Stimulated activated CD8-positive, alpha-beta memory T cell treated with anti-CD3 and anti-CD28 coated beads, Interleukin-7, amount 100 ng/mL, for 1 hour (primary cell): ENCODE measurements at places on chromosomes 16 and 17.

DNA sequence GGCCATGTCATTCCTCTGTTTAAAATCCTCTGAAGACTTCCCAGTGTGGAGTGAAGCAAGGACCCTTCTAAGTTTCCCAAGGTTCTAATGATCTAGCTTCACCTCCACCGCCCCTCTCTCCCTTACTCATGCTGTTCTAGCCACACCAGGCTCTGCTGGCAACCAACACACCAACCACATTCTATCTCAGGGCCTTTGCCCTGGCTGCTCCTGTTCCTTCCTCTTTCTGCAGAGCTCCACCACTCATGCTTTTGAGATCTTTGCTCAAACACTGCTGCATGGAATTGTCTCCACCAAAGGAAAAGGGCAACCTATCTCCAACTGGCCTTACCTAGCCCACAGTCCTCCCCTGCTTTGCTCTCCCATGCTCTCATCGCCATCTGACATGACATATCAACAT lies 128.7 kb downstream of the XYLT1 start:
- no peak for DNase-seq

DNA sequence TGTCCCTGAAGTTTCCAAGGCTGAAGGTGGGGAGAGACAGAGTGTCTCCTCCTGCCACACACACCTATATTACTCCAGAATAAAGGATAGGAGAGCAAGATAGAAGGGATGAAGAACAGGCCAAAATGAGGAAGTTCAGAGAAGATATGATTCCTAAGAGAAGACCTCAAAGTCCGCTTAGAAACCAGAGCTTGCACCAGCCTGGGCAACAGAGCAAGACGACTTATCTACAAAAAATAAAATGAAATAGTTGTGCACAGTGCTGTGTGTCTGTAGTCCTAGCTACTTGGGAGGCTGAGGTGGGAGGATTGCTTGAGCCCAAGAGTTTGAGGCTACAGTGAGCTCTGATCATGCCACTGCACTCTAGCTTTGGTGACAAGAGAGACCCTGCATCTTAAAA lies 128.2 kb downstream of the HS3ST3B1 start:
- no peak for DNase-seq

GRCh38 chr16:57434003-57434402 lies 13.2 kb downstream of the CIAPIN1 start:
- no peak for DNase-seq

GRCh38 chr17:9169116-9169515 lies 147.8 kb downstream of the NTN1 start:
- no peak for DNase-seq
